ENCODE measurements at places on chromosomes 2 and 18.

DNA sequence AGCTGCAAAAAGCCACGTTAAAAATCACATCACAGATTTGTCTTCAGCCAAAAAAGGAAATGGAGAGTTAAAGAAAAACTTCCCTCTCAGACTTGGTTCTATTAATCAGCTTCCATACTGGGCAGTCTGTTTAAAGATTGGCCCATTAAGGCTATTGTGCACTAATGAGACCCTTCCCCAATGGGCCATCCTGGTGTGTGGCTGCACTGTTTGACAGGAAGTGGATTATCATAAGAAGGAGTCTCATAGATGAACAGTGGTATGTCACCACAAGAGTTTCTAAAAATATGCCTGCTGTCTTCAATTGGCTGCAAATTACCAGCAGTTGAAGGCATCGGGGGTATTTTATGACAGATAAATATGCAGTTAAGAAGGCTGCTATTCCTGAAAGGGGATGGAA is 247.6 kb upstream of the THSD7B start:
- no peak for DNase-seq

DNA sequence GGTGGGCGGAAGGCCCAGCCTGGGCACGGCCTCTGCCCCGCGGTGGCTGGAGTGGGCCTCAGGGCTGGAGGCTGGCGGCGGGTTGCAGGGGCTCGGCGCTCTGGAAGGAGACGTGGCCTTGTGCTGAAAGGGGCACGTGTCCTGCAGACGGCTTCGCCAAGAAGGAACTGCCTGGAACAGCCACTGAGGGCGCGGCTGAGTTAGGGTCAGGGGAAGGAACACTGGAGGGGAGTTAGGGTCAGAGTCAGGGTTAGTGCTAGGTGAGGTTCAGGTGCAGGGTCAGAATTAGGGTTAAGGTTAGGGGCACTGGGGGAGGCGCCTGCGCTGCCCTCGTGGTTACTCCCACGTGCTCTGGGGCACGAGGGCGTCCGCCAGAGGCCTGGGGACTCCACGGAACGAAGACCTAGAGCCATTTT is 933 bp upstream of the ADNP2 start:
- no peak for DNase-seq

DNA sequence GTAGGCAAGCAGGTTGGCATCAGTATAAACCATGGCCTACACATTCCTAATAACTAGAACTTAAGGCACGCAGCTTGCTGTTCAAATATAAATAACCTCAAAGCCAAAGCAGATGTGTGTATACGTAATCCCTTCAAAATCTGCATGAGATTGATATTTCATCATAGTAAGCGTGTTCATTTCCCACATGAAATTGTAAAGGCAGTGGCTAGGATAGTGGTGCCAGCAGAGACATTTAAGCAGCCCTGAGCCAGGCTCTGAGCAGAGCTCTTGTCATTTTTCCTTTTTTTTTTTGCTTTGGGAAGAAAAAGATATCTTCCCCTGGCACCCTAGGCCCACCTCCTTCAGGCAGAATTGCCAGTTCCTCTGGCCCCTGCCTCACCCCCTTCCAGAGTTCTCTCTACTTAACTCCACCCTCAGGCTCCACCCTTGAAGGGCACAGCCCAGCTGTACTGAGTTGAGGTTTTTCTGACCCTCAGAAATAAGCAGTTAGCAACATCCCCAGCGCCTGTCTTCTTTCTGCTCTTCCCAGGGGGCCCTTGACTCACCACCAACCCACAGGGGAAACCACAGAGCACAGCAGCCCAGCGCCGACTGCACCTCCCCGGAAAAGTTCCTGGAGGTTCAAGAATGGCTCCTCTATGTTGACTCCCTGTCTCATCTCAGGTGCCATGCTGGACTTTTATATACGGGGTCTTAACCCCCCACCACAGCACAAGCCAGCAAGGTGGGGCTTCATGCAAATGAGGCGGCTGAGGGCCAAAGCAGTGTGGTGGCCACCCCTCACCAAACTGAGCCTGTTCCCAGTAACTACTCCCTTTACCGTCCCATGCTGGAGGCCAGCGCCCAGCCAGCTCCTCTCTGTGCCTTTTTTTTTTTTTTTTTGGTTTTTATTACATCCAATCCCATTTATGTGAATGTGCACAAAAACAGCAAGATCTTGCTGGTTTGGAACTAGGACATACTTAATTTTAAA is 84.7 kb downstream of the EHD3 start:
- DNase-seq, result no peak

- no peak for DNase-seq
Measured at GRCh38 chr18:74110976-74111375, 36.7 kb downstream of the FBXO15 start.

DNA sequence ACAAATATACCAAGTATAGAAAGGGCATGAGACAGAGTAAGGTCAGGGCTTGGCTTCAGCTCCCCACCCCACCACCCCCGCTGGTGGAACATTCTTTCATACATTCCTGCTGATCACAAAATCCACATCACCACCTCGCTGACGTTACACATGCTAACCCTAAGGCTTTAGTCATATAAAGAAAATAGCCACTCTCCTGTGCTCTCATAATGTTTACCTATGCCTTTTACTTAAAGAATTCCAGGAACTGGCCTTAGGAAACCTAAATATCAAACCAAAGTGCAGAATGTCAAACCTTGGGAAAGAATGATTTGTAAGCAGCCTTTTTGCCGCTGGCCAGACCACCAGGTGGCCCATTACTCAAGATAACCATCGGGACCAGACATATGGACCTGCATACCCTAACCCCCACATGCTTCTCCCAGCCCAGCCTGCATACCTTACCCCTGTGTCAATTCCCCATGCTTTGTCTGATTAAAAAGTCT is 136.3 kb upstream of the SLC39A10 start:
- DNase-seq, result no peak

- no peak for DNase-seq
Measured at GRCh38 chr2:241082341-241083090, 19.6 kb downstream of the MTERF4 start.

- no peak for DNase-seq
Measured at GRCh38 chr18:79588636-79589481, 90.7 kb upstream of the CTDP1 start.

DNA sequence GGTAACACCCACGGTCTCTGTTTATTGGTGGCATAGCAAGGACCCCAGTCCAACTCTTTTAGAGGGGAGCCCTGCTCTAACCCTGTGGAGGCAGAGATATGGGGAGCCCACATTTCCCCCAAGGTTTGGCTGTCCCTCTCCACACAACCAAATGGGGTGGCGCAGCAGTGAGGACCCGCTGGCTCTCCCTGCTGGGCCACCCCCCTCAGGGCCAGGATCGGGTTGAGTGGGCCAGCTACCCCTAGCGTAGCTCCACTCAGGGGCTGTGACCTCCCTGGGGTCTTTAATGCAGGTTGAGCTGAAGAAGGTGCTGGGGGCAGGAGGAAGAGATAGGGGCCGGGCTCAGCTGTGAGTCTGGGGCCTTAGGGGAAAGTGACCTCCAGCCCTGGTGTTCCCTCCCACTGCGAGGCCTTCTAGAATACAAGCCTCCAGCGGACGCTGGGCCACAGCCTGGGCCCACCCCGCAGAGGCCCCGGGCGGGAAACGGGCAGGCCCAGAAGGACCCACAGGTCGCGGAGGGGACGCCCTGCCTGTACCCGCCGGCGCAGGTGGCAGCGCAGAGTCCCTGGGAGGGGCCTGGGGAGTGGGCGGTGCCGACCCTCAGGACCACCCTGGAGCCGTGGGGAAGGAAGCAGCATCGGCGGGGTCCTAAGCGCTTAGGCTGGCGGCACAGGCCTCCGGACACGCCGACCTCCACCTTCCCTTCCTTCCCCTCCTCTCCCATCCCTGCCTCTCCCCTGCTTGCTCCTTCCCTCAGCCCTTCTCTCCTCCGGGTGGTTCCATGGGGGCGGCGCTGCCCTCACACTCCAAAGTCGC is 9.6 kb downstream of the CROCC2 start:
- DNase-seq, result no peak

DNA sequence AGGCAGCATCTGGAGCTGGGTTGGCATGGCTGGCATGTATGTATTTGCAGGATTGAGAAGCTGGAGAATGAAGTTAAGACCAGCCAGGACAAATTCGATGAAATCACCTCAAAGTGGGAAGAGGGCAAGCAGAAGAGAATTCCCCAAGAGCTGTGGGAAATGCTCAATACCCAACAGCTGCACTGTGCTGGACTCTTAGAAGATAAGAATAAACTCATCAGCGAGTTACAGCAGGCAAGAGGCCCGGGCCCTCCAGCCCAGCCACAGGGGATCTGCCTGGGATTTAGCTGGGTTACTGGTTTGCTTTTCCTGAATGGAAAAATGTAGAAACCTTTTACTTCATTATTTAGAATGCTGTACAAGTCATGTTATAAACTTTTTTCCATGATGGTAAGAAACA is 22.5 kb downstream of the DRC1 start:
- DNase-seq, result no peak

DNA sequence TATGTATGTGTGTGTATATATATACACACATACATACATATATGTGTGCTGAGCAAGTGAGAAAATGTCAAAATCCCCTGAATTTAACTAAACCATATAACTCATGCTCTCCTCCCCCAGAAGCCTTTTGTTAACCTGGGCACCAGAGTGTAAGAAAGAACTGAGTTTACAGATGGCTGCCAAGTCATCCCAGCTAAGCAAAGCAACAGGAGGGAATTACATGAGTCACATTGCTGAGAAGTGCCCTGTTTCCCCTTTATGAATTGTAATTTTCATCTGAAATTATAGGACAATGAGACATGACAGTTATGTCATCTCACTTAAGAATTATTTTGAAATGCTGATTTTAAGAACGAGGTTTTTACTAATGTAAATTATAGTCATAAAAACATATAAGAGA is 29.9 kb downstream of the SCN7A start:
- no peak for DNase-seq

DNA sequence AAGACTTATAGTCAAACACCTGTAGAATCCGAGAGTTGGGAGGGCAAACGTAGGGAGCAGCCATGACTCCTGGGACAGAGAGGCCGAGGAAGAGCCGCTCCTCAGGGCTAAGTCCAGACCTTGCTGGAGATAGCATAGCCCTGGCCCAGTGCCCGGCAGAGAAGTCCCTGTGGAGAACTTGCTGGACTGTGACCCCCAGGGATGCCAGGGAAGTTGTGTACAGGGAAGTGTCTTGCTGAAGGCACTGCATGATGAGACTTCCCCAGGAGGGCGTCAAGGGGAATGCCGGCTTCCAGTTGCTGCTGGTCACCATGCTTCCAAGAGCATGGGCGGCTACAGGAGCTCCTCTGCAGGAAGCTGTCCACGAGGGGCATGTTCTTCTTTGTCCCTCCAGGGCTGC is 8.6 kb upstream of the CNDP1 start:
- no peak for DNase-seq

DNA sequence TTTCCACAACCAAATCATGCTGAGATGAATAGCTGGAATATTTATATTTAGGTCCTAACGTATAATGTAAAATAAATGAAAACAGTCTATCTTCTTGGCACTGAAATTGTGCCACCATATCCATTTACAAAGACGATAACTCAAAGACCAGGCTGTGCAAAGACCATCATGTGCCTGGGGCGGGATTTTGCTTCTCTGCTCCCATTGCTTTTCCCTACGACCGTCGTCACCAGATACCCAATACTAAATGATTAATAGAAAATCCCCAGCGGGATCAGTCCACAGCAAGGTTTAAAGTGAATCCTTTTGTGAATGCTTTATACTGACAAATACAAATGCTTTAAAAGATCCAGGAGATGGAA is 194.3 kb upstream of the ARL4C start:
- no peak for DNase-seq

GRCh38 chr2:88831792-88832248 is 140.3 kb downstream of the RPIA start:
- DNase-seq, result peak; percentile 12

GRCh38 chr2:128280901-128281321 is 37.8 kb downstream of the HS6ST1 start:
- no peak for DNase-seq

DNA sequence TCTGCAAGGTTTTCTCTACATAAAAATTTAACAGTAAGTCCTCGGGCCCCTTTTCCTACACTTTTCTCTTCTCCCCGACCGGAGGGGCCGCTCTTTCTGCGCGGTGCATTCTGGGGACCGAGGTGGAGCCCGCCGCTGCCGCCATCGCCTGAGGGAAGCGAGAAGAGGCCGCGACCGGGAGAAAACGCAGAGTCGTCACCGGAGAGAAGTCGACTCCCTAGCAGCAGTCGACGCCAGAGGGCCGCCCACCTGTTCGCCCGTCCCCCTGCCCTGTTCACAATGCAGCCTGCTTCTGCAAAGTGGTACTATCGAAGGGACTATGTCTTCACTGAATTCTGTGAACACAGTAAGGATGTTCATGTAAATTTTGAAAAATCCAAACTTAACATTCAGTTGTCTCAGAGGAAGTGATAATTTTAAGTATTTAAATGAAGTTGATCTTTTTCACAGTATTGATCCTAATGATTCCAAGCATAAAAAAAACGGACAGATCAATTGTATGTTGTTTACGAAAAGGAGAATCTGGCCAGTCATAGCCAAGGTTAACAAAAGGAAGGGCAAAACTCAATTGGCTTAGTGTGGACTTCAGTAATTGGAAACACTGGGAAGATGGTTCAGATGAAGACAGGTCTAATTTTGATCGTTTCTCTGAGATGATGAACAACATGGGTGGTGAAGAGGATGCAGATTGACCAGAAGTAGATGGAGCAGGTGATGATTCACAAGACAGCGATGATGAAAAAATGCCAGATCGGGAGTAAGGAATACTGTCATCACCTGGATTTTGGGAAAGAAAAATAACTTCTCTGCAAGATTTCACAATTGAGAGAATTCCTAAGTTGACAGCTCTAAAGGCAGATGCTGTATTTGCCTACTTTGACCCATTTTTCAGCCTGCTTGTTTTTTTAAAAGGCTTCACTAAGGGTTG is 55.8 kb downstream of the ASXL2 start:
- DNase-seq, result peak; percentile 31

DNA sequence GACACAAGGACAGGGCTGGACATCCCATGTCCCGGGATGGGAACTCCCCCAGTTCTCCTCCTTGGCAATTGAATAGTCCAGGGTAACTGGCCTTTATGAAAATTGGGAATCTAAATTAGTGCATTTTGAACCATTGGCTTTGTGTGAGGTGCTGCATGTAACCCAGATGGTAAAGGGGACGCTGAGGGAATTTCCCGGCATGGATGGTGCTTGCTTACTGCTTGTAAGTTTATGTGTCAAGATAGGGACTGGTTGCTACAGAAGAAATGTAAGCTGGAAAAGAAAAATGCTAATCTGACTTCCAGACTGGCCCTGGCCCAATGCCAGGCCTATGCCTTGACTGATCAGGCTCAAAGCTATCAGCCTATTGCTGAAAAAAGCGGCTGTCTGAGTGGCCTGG is 1096.7 kb upstream of the DDX18 start:
- no peak for DNase-seq

GRCh38 chr2:209977386-209978239 is 24.8 kb upstream of the RPE start:
- DNase-seq, result peak; percentile 23

GRCh38 chr2:62881162-62881795 is 169.4 kb upstream of the OTX1 start:
- DNase-seq, result no peak

GRCh38 chr2:100887713-100888495 is 68.0 kb downstream of the NPAS2 start:
- no peak for DNase-seq

GRCh38 chr2:1518331-1518803 is 105.1 kb downstream of the TPO start:
- no peak for DNase-seq
